ENCODE measurements at places on chromosomes 16 and 17.
A peak's percentile ranks its signal among the peaks of the same experiment; 100 is the strongest.

DNA sequence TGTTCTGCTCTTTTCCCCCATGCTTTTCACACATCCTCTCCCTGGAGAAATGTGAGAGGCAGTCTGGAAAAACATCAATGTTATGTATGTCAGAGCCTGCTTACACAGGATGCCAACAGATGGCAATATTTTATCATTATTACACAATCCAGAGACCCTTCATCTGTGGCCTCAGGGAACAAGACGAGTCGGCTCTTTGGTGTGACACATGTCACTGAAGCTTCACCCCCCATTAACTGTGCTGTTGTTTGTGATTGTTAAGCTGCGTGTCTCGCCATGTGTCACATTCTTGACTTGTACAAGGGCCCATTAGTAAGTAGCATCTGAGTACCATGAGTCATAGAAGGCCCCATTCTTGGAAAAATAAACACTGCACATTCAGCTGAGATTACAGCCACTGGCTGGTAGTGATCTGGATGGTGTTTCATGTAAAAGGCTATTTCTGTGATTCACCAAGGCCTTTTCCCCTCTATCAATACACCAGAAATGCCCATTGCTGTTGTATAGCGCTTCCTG is 682.1 kb upstream of the SOX9 start:
- peak; percentile 93 for DNase-seq

GRCh38 chr16:78633551-78633950 is 534.1 kb downstream of the WWOX start:
- DNase-seq = no peak

- no peak for DNase-seq
These were observed 113.4 kb upstream of the SEC14L1 start for GRCh38 chr17:77027271-77027889.

DNA sequence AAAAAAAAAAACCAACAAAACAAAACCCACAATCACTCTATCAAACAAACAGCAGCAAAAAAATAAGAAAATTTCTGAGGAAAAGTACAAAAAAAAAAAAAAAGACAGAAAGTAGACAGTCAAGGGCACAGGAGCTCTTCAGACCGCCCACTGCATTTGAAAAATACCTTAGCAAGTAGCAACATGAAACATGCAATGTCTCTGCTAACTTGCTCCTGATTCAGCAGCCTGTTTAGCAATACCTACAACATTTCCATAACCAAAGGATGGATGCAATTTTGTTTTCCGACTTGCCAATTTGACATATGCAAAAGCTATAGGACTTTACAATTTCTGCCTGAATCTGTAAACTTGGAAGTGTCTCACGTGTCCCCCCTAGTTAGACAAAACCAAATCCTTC is 57.4 kb downstream of the SYNRG start:
- DNase-seq = peak; percentile 23

- peak; percentile 52 for DNase-seq
These were observed 68.8 kb downstream of the CMIP start for GRCh38 chr16:81513204-81514040.

DNA sequence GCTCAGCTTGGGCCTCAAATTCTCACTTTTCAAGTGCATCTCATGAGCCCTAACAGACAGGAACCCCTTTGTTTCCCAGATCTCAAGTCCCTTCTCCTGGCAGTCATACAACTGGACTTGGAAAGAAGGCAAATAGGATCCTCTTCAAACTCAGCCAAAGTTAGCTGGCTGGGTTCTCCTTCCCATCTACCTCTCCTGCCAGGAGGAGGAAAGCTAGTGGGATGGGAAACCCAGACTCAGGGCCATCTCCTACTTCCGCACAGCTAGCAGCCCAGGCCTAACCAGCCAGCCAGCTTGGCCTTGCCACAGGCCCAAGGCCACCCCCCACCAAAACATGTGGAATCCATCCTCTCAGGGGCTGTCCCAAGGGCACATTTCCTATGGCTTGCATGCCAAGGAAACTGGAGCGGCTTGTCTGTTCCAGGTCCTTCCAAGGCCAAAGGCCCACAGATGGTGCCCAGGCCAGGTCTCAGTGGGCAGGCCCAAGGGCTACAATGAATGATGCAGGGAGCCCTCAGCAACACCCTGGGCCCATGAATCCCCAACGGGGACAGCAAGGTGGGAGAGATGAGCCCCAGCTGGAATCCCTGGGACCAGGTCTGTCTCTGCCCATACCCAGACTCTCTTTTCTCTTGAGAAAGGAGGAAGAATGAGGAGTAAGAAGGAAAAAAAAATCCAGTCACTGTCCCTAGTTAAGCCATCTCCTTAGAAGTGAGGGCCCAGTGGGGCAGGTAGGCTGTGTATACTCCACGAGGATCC is 1.7 kb downstream of the SMARCD2 start:
- peak; percentile 83 for DNase-seq

GRCh38 chr16:29736112-29736511 is 9.7 kb downstream of the C16orf54 start:
- no peak for DNase-seq

DNA sequence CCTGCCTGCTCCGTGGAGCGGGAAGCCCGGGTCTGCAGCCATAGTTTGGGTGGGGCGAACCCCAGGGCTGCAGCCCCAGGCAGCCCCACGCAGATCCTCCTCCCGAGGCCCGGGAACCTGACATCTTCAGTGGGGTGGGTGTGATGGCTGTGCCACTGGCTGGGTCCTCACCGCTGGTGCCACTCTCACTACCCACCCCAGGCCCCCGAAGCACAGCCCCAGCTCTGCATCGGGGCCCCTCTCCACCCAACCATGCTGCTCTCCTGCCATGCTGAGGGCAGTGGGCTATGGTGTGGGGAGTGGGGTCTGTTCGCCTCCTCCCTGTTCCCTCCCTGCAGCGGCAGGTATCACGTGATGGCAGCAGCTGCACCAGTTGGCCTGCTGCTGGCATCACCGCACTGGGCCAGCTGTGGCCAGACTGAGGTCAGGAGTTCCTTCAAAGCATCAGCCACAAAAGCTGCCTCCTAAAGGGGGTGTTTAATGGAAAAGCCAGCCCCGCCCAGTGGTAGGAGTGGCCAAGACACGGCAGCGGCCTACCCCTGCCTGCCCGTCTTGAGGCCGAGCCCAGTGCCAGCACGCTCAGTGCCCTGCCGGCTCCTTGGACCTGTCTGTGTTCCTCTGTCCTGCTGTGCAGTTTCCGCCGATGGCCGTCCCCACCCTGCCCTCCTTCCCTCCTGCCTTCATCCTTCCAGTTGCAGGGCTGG is 10.8 kb downstream of the KCTD5 start:
- DNase-seq = no peak

- no peak for DNase-seq
These were observed 329 bp upstream of the NLE1 start for GRCh38 chr17:35142467-35142796.

DNA sequence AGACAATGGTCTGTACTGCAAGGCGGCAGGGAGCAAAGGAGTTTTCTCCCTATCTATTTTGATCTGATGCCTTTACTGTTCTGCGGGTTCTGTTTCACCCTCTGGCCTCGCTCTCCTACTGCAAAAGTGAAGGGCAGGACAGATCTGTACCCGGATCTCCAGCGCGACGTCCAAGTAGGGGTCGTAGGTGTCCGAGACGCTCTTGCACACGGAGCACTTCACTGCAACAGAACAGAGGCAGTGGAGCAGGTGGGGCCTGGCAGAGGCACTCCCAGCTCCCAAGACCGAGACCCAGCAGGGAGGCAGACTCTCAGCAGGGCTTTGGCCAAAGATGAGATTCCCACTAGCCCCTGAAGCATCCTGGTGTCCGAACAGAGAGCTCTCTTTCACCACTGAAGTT is 19.8 kb downstream of the USP36 start:
- no peak for DNase-seq

DNA sequence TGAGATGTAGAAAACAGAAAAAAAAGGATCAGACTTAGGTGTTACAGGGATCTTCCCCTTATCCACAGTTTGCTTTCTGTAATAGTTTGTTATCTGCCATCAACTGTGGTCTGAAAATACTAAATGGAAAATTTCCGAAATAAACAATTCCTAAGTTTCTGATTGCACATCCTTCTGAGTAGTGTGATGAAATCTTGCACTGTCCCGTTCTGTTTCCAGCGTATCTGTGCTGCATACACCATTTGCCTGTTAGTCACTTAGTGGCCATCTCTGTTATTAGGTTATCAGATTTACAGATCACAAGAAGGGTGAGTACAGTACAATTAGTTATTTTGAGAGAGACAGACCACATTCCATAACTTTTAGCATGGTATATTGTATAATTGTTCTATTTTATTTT is 185.6 kb upstream of the CPHXL start:
- no peak for DNase-seq

DNA sequence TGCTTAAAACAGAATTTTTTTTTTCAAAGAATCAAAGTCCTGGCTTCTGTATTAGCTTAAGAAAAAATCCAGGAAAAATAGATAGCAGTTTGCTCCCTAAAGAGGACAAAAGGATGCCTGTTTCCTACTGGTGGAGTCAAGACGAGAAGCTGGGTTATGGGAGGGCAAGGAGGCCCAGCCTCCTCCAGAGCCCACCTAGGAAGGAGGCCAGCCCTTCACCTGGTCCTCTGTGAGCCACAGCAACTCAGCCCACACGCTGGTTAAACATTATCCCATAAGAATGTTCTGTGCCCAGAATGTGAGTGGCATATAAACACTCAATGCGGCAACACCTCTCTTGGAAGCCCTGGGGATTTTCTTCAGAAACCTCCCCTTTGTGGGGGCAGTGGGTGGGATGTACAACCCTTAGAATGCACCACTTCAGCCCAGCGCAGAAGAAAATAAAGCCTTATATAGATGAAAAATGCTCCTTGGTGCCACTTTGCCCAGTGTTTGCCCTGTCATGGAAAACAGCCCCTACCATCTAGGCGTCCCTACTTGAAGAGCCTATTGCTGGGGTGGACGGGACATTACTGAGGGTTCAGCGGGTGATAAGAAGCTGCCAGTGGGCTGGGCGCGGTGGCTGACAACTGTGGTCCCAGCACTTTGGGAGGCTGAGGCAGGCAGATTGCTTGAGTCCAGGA is 48.0 kb downstream of the TEKT5 start:
- DNase-seq = no peak

DNA sequence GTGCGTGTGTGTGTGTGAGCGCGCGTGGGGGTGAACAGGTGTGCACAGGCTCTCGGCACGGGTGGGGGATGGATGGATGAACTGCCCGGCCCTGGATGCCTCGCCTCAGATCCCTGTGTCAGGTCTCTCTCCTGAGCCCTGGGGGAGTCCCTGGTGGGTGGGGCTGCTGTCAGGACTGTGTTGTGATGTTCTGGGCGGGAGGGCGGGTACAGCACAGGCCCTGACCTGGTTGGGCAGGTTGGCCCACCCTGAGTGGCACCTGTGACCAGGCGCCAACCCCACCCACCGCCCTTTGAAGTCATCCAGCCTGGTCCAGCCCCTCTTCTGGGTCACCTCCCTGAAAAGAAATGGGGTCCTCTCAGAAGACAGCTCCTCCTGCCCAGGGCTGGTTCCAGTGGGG is 41.6 kb upstream of the TAC4 start:
- no peak for DNase-seq

All from AG10803 (cell line).